ENCODE measurements at places on chromosomes 6 and 20. TPM values are rescaled to one million over a fixed set of nuclear protein-coding genes. Genes with fewer than 3 reads are reported as not detected.
A peak's percentile ranks its signal among the peaks of the same experiment; 100 is the strongest.

SKIC2 gene
- 88.2 TPM for total RNA-seq

FOXQ1 gene
- not detected for total RNA-seq

OPRL1 gene
- total RNA-seq, result 0.99 TPM

CLVS2 gene
- total RNA-seq, result not detected

SNRPB gene
- 335 TPM for total RNA-seq

RAB32 gene
- 0.35 TPM for total RNA-seq

EPPIN gene
- total RNA-seq, result not detected

DNA sequence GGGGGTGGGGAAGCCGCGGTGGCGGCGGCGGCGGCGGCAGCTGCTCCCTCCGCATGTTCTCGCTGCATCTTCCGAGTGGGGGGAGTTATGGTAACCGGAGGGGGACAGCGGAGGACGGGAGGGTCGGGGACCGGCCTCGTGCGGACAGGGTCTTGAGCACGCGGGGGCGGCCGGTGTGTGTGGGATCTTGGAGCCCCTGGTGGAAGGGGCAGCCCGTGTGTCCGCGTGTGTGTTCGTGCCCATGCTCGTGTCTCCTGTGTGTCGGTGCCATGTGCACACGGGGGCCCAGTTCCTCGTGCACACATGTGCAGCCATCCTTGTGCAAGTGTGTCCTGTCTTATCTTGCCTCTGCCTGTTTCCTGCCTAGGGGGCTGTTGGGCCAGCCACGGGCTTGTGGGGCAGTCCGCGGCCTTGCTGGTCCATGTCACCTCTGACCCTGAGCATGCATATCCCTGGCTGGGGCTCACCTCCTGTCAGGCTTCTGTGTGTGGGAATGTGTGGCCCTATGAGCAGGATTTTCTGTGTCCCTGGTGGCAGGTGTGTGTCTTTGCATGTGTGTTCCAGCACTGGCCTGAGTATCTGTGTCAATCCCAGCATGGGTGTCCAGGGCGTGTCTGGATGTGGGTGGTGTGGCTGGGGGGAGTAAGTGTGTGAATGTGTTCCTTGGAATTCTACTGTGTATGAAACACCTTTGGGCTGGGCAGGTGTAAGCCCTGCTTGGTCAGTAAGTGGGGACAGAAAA, 8.5 kb downstream of the SYNGAP1 start:
- H3K4me1 ChIP-seq, result peaks cover 76% of the 10 kb centered on the region
- no peaks in the 10 kb centered on the region for H3K27me3 ChIP-seq
- DNase-seq, result peak; percentile 66
- H3K36me3 ChIP-seq, result peaks cover 2% of the 10 kb centered on the region

DNA sequence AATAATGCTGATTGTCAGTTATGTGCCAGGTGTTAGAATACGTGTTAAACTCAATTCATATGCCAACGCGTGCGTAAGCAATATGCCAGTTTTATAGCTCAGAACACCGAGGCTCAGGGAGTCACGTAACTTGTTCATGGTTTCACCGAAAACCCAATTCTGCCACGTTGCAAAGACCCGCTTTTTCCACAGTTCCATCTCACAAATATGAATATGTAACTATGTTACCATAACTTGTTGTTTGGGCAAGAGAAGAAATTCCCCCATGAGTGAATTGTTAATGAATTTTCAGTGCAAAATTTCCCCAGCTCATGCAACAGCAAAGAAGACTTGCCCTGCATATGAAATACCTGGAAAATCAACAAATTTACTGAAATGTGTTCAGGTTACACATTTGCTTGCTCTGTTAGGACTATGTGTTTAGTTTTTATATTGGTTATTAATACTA, 30.1 kb downstream of the SF3B5 start:
- H3K4me1 ChIP-seq, result peaks cover 46% of the 10 kb centered on the region
- H3K27me3 ChIP-seq, result peaks cover 2% of the 10 kb centered on the region

DNA sequence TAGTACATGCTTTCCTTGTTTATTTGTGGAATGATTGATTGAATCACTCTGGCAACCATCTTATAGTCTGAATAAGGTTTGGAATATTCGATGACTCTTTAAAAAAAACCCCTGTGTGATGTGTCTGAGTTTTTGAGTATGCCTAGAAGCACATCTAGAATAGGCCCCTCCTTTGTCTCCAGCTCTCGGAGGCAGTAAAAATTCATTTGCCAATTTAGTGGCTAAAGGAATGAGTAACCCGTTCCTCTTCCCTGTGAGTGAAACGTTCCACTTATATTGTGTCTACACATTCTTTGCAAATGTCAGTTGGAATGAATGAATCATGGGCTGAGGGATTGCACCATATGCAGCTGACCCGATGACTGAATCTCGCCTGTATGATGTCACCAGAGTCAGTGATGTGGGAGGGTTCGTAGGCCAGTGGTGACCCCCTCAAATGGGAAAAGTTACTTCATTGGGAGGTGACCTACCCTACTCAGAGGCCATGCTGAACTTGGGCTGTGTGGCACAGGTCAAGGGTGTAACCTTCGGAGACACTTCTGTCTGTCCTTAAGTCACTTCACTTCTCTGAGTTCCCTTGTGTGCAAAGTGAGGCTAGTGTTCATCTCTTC, 21.6 kb downstream of the MOCS3 start:
- no peaks in the 10 kb centered on the region for H3K36me3 ChIP-seq
- no peak overlapping the region for H3K27ac ChIP-seq
- H3K4me1 ChIP-seq, result peaks cover 8% of the 10 kb centered on the region

DNA sequence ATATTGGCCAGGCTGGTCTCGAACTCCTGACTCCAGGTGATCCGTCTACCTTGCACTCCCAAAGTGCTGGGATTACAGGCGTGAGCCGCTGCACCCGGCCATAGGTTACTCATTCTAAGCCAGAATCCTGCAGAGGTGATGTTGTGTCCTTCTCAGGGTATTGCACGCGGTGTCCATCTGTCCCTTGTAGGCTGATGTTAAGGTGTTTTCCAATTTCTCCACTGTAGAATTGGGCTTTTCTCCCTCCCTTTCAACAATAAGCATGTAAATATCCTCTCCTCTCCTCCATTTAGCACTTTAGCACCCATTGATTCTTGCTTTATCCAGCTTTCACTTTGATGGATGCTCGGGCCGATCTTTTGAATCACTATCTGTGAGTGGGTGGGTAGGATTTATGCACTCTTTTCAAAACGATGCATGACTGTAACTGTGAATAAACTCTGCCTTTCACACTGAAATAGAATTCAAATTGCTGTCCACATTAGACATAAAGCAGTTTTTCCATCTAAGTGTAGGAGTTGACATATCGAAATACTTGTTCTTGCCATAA, 52.6 kb downstream of the ZBTB2 start:
- H3K36me3 ChIP-seq, result no peaks in the 10 kb centered on the region
- H3K27ac ChIP-seq, result no peak overlapping the region
- peaks cover 14% of the 10 kb centered on the region for H3K27me3 ChIP-seq
- no peak overlapping the region for H3K4me3 ChIP-seq
- peaks cover 3% of the 10 kb centered on the region for H3K4me1 ChIP-seq

GRCh38 chr20:32227306-32227705, 19.6 kb downstream of the POFUT1 start:
- H3K27me3 ChIP-seq, result no peaks in the 10 kb centered on the region
- H3K4me1 ChIP-seq, result peaks cover 12% of the 10 kb centered on the region
- H3K27ac ChIP-seq, result no peak overlapping the region
- peaks cover 24% of the 10 kb centered on the region for H3K36me3 ChIP-seq

- no peak overlapping the region for H3K27ac ChIP-seq
- peaks cover 5% of the 10 kb centered on the region for H3K4me1 ChIP-seq
- DNase-seq, result no peak
- H3K27me3 ChIP-seq, result peaks cover 7% of the 10 kb centered on the region
- H3K4me3 ChIP-seq, result no peak overlapping the region
- no peaks in the 10 kb centered on the region for H3K36me3 ChIP-seq
Measured at GRCh38 chr6:14517516-14518105, 400.0 kb downstream of the CD83 start.

- H3K27me3 ChIP-seq, result peaks cover 41% of the 10 kb centered on the region
- H3K4me1 ChIP-seq, result peaks cover 6% of the 10 kb centered on the region
- H3K4me3 ChIP-seq, result no peak overlapping the region
- no peaks in the 10 kb centered on the region for H3K36me3 ChIP-seq
- H3K27ac ChIP-seq, result no peak overlapping the region
Measured at GRCh38 chr20:57705127-57705899, 4.5 kb downstream of the PMEPA1 start.

GRCh38 chr6:16575655-16576054, 185.6 kb downstream of the ATXN1 start:
- no peak for DNase-seq
- H3K27ac ChIP-seq, result no peak overlapping the region
- peaks cover 33% of the 10 kb centered on the region for H3K36me3 ChIP-seq
- no peaks in the 10 kb centered on the region for H3K27me3 ChIP-seq

DNA sequence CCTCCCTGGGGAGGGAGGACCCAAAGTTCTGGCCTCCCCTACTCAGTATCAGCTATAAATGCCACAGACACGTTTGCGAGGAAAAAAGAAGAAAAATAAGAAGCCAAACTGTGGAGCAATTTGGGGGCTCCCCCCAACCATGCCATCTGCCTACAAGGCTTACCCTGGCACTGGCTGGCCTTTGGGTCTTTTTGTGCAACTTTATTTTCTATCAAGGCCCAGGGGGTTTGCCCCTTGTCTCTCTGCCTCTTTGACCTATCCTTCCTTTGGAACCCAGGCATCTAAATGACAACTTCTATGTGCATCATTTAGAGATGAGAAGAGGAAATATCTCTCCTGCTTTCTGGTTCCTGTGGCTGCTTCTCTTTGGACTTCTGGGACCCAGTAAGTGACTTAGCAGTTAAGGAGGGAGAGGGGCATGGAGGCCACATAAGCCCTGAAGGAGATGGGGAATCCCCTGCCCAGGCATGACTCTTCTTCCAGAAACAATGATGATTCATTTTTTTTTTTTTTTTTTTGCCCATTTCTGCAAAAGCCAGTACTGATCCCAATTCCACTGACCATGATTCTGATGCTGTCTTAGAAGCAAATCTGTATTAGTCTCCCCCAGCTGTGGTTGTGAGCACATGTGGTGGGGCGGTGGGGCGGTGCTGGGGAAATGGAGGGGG, at the start of gene MUC22:
Gene MUC22, plus strand, starts transcription at position 82 of the 668 bp plus-strand sequence. Its CDS starts 233 bp downstream, at position 315.
- no peak within 1 kb of the TSS for H3K27ac ChIP-seq
- no peak within 1 kb of the TSS for H3K4me3 ChIP-seq
- H3K27me3 ChIP-seq, result peaks cover 56% of the 10 kb centered on the region
- H3K36me3 ChIP-seq, result no peaks in the 10 kb centered on the region
- no peaks in the 10 kb centered on the region for H3K4me1 ChIP-seq
- DNase-seq, result no peak

- no peak for DNase-seq
- H3K36me3 ChIP-seq, result no peaks in the 10 kb centered on the region
- no peaks in the 10 kb centered on the region for H3K27me3 ChIP-seq
Measured at GRCh38 chr6:55652429-55652828, 73.4 kb upstream of the HMGCLL1 start.

- H3K4me1 ChIP-seq, result no peaks in the 10 kb centered on the region
- H3K27me3 ChIP-seq, result no peaks in the 10 kb centered on the region
- peaks cover 4% of the 10 kb centered on the region for H3K36me3 ChIP-seq
- H3K4me3 ChIP-seq, result no peak overlapping the region
- H3K27ac ChIP-seq, result no peak overlapping the region
- no peak for DNase-seq
Measured at GRCh38 chr6:134930463-134930862, 19.4 kb downstream of the ALDH8A1 start.

- H3K4me1 ChIP-seq, result no peaks in the 10 kb centered on the region
- H3K27ac ChIP-seq, result no peak overlapping the region
- no peak overlapping the region for H3K4me3 ChIP-seq
- no peak for DNase-seq
- no peaks in the 10 kb centered on the region for H3K36me3 ChIP-seq
Measured at GRCh38 chr6:53956804-53957203, 154.4 kb upstream of the MLIP start.

GRCh38 chr20:2822073-2822472, 5.9 kb downstream of the TMEM239 start:
- DNase-seq, result peak; percentile 76
- H3K36me3 ChIP-seq, result no peaks in the 10 kb centered on the region
- H3K27ac ChIP-seq, result peak overlapping the region; percentile 18
- H3K27me3 ChIP-seq, result peaks cover 45% of the 10 kb centered on the region
- H3K4me3 ChIP-seq, result no peak overlapping the region

GRCh38 chr6:139525415-139525814, 151.0 kb upstream of the CITED2 start:
- no peak overlapping the region for H3K4me3 ChIP-seq
- H3K36me3 ChIP-seq, result peaks cover 21% of the 10 kb centered on the region
- no peak for DNase-seq

- no peak for DNase-seq
- H3K27me3 ChIP-seq, result no peaks in the 10 kb centered on the region
- peaks cover 2% of the 10 kb centered on the region for H3K36me3 ChIP-seq
- peak overlapping the region; percentile 67 for H3K4me3 ChIP-seq
Measured at GRCh38 chr6:35669451-35670045, 19.2 kb downstream of the FKBP5 start.

DNA sequence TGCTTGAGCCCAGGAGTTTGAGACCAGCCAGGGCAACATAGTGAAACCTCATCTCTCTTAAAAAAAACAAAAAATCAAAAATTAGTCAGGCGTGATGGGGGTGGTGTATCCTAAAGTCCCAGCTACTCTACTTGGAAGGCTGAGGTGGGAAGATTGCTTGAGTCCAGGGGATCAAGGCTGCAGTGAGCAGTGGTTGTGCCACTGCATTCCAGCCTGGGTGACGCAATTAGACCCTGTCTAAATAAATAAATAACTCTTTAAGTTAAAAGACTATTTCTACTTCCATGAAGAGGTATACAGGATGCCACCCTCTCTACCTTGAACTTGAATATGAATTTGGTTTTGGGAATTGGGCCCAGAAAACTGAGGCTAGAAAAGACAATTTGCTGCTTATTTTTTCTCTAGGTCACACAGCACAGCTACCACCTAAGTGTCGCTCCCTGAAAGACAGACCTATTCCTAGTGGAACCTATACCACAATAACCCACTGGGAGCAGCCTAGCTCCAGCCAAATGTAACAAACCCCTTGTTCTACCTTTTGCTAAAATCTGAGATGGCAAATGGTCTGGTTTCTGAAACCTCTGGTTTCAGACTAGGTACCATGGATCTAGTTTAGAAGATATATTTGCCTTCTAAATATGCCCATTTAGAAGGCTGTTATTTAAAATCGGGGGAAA, 35.2 kb downstream of the HMGCLL1 start:
- H3K36me3 ChIP-seq, result no peaks in the 10 kb centered on the region
- no peak for DNase-seq
- no peak overlapping the region for H3K27ac ChIP-seq
- H3K4me3 ChIP-seq, result no peak overlapping the region
- no peaks in the 10 kb centered on the region for H3K4me1 ChIP-seq

- no peaks in the 10 kb centered on the region for H3K4me1 ChIP-seq
- DNase-seq, result no peak
- H3K27ac ChIP-seq, result no peak overlapping the region
- H3K36me3 ChIP-seq, result no peaks in the 10 kb centered on the region
- H3K4me3 ChIP-seq, result no peak overlapping the region
- H3K27me3 ChIP-seq, result peaks cover 13% of the 10 kb centered on the region
Measured at GRCh38 chr20:49380337-49380780, 102.1 kb downstream of the KCNB1 start.

- H3K27me3 ChIP-seq, result no peaks in the 10 kb centered on the region
- no peak overlapping the region for H3K27ac ChIP-seq
- no peak overlapping the region for H3K4me3 ChIP-seq
- no peak for DNase-seq
- H3K4me1 ChIP-seq, result no peaks in the 10 kb centered on the region
Measured at GRCh38 chr6:121961619-121962125, 437.8 kb upstream of the HSF2 start.

GRCh38 chr6:11828262-11828870, 49.8 kb upstream of the ADTRP start:
- peaks cover 15% of the 10 kb centered on the region for H3K27me3 ChIP-seq
- no peaks in the 10 kb centered on the region for H3K36me3 ChIP-seq
- no peak overlapping the region for H3K27ac ChIP-seq
- no peaks in the 10 kb centered on the region for H3K4me1 ChIP-seq
- no peak for DNase-seq
- no peak overlapping the region for H3K4me3 ChIP-seq

Measured in activated CD8-positive, alpha-beta memory T cell treated with anti-CD3 and anti-CD28 coated beads, Interleukin-2, amount 10 ng/mL, durations not matched to agents 7 days and 5 days (primary cell).